Activated CD8-positive, alpha-beta memory T cell treated with anti-CD3 and anti-CD28 coated beads for 48 hours (primary cell): ENCODE measurements at places on chromosomes 1 and 21.

DNA sequence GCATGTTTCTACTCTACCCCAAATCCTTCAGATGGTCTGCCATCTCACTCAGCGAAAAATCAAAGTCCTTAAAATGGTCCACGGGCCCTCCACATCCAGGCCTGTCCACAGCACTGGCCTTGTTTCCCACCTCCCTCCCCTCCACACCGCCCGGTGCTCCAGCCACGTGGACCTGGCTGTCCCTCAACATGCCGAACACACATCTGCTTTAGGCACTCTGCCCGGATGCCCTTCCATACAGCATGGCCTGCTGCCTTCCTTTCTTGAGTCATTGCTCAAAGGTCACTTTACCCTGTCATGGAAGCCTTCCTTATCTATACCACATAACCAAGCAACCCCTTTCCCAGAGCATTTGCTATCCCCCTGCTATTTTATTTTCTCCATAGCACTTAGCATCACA lies 143.0 kb downstream of the DNM3 start:
- DNase-seq, result no peak

- DNase-seq, result no peak
These were observed 41.8 kb downstream of the KCNJ6 start for GRCh38 chr21:37874481-37874880.

DNA sequence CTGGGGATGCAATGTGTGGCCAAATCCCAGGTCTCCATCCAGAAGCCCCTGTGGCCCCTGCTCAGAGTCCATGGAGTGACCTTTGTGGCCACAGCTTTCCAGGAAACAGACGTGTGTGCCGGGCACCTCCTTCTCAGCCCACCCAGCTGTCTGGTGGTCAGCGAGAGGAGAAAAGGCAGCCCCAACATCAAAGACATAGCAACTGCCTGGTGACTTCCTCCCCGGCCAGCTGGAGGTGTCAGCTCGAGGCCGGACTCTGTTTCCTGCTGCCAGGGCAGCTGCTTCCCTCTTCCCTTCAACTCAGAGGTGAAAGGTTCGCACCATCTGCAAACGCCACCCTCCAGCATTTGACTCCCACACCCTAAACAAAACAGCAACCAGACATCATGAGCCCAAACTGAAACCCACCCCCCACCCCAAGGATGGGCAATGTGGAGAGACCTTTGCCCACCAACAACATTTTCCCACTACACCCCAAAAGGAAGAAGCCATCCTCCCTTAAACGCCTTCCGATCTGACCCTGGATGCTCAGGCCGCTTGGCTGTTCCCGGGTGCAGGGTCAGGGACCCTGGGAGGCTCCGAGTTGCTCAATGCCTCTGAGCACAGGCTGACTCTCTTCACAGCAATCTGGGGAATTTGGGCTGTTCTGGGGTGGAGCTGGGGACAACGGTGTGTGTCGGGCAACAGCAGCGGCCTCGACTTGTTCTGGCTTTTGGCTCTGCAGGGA lies 162.3 kb downstream of the PSMG1 start:
- DNase-seq, result no peak

GRCh38 chr1:119108988-119109387 lies 31.5 kb downstream of the WARS2 start:
- DNase-seq, result no peak

DNA sequence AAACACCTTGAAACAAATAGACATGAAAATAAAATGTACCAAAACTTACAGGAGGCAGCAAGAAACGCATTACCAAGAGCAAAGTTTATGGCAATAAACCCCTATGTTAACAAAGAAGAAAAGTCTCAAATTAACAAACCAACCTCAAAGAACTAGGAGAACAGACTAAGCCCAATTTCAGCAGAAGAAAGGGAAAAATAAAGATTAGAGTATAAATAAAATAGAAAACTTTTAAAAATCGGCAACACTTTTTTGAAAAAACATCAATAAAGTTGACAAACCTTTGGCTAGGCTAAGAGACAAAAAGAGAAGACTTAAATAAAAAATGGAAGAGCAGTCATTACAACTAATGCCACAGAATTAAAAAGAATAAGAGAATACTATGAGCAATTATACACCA lies 42.7 kb downstream of the SLC30A10 start:
- no peak for DNase-seq

GRCh38 chr1:91487469-91487868 lies 13.2 kb upstream of the CDC7 start:
- DNase-seq, result no peak

DNA sequence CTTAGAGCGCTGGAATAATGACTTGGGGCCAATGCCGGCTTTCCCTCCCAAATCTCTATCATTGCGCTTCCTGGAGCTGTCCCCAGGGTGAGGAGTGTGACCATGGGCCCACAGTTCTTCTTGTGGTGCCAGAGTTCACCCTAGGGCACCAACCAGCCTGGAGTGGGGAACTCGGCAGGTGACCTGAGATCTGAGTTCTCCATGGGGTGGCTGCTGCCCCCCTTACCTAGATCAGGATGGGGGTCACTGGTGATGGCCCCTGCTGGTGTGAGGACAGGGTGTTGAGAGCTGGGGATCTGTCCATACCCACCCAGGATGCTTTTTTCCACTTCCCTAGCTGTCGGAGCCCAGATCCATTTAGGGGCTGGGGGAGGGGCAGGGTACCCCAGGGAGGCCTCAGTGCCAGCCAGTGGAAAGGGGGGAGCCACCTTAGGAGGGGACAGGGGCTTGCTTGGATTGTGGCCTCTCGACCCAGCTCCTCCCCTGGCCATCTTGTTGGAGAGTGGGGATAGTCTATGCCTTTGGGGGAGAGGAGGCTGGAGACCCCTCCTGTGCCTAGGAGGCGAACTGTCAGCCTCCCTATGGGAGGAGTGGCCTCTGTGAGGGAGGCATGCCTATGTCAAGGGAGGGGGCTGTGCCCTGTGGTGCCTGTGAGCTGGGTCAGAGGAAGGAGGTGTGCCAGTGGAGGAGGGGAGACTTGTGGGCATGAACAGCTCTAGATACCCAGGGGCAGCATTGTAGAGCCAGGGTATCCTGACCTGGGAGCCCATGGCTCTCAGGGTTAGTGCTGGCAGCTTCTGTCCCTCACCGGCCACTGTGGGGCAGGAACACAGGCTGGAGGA lies 1.7 kb downstream of the FOXO6 start:
- DNase-seq, result no peak

GRCh38 chr21:32653326-32653901 lies 41.2 kb upstream of the CFAP298 start:
- DNase-seq, result no peak

- DNase-seq, result no peak
These were observed 100.2 kb downstream of the LMO4 start for GRCh38 chr1:87428883-87429282.

DNA sequence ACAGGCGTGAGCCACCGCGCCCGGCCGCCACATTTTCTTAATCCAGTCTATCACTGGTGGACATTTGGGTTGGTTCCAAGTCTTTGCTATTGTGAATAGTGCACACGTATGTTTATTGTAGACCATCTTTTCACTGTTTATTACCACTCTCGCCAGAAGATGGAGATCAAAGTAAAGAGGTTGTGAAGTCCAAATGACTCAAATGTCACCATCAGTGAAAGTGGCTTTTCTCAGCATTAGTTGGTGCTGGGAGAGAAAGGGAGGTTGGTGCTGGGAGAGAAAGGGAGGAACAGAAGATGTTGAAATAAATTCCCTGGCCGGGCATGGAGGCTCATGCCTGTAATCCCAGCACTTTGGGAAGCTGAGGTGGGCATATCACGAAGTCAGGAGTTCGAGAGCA lies 10.4 kb upstream of the UHMK1 start:
- no peak for DNase-seq

- DNase-seq, result no peak
These were observed 55.6 kb downstream of the L1TD1 start for GRCh38 chr1:62250126-62250726.

DNA sequence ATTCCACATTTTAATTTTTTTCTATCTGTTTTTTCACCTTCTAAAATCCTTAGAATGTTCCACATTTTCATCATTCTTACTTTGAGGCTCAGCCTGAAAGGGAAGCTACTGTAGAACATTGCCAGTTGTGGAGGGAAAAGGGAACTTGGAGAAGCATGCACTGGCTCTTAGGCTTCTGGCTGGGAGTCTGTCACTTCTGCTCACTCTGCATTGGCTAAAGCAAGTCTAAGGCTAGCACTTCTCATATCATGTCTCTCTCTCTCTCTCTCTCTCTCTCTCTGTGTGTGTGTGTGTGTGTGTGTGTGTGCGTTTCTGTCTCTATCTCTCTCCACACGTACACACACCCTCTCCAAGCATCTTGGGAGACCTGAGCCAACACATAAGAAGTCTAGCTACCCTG lies 49.6 kb upstream of the ADAR start:
- DNase-seq, result no peak

DNA sequence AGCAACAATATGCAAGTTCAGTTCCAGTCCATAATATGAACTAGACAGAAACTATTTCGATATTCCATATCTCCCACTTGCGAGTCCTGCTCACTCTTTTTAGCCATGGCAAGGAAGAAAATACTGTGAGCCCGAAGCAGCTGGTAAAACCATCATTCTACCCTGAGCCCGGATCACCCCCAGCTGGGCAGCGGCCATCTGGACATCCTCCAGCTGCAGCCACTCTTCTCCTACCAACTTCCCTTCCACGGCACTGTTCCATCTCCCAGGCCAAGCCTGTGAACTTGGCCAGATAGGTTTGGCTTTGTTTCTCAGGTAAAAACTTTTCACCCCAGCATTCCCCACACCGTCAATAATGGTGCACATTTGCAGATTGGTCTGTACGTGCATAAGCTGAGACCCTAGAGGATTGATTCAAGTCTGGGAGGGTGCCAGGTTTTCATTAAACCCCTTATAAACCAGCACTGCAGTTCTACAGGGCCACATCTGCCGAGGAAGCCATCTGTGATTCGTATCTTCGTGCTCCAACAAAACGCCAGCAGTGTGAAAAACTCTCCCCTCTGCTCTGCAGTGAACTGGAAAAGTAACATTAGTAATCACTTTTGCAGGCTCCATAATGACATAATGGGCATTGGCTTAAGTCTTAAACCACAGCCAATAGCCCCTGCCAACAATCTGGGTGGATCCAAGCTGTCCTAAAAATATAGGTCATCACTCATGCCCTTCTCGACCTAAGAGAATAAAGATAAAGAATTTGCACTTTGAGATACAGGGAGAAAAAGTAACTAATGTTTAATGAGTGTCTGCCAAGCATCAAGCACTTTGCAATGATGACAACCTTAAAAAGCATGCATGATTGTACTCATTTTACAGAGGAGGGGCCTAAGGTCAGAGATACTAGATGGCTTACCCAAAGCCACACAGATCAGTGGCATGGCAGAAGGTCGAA lies 205.1 kb downstream of the PLPP3 start:
- no peak for DNase-seq

GRCh38 chr1:26156285-26157038 lies 2.4 kb upstream of the FAM110D start:
- DNase-seq, result no peak

DNA sequence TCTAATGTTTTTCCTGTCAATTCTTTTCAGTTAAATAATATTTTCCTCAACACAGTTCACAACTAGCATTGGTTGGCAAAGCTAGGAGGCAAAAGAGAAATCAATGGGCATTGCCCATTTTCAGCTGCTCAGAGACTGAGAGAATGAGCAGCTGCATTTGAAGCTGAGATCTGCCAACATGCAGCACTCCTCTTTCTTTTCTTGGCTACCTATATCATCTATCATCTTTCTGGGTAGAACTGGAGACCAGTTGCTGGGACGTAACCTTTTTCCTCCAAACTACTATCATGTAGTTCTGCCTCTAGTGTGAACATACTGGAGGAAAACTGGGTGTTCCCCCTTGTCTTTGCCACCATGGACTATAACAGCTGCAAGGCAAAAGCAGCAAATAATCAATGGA lies 22.9 kb downstream of the CHODL start:
- DNase-seq, result no peak

GRCh38 chr1:8510041-8510823 lies 192.3 kb downstream of the SLC45A1 start:
- no peak for DNase-seq

DNA sequence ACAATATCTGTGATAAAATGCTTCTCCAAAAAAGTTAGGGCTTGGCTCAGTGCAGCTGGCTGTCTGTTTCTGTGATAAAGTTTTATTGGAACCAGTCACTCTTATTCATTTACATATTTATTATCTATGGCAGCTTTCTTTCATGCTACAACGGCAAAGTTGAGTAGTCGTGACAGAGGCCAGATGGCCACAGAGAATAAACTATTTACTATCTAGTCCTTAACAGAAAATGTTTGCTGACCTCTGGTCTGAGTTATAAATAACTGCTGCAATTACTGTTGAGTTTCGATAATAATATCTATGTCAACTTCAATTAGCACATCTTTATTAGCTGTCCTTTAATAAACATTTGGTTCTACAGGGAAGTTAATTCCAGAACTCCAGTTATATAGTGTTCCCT lies 180.2 kb upstream of the RUNX1 start:
- no peak for DNase-seq

DNA sequence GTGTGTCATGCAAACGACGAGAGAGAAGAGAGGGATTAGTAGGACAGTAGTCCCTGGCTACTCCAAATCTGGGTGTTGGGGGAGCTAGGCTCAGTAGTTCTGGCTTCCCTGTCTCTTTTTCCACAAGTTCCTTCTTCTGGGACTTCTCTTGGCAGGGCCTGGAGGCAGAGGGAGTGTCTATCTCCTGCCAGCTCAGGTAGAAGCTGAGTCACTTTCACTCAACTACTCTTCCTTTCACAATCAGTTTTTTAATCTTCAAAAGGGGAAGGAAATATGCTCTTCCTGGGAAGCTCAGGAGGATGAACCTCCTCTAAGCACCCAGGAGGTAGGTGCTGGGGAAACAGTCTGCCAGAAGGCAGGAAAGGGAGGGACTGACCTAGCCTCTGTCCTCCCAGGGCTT lies 35.2 kb upstream of the MAGOH start:
- no peak for DNase-seq

DNA sequence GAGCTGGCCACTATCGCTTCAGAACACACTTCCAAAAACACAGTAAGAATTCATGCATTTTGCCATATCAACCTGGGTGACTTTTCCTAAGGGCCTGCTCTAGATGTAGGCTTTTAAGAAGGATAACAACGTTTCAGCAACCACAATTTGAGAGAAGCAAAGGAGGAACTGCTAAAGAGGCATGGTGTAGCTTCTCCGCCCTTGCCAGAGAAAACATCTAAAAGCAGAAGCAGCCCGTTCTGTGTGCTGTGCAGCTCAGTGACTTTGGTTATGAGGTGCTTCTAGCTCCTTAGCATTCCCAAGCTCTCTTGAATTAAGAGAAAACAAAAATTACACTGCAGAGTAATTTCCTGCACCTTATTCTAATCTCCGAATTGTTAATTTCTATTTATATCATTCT lies 2.7 kb downstream of the PER3 start:
- no peak for DNase-seq

GRCh38 chr21:16608209-16608830 lies 878.5 kb downstream of the USP25 start:
- DNase-seq, result no peak
